ENCODE measurements at places on chromosomes 1 and 21. TPM values are rescaled to one million over a fixed set of nuclear protein-coding genes. Genes with fewer than 3 reads are reported as not detected.

The SH2D1B gene
- total RNA-seq: not detected

The CLCA4 gene
- not detected for total RNA-seq

The AADACL3 gene
- total RNA-seq: not detected

The FABP3 gene
- 109 TPM for total RNA-seq

The NLRP3 gene
- not detected for total RNA-seq

The KPRP gene
- total RNA-seq: not detected

The TNFSF4 gene
- 0.87 TPM for total RNA-seq

The IER5 gene
- 25.9 TPM for total RNA-seq

The KRTAP13-1 gene
- total RNA-seq: not detected

The DIP2A gene
- 38.4 TPM for total RNA-seq

The ECM1 gene
- total RNA-seq: 74.4 TPM

The GPN2 gene
- 14.2 TPM for total RNA-seq

The CTSS gene
- total RNA-seq: 2.3 TPM

The OR6K3 gene
- not detected for total RNA-seq

The SPAG17 gene
- total RNA-seq: not detected

The RNU5D-1 gene
- not detected for total RNA-seq

The RNU1-2 gene
- under 0.01 TPM for total RNA-seq

The GDAP2 gene
- total RNA-seq: 20.2 TPM

The CTH gene
- total RNA-seq: 4.4 TPM

The LCE3D gene
- total RNA-seq: not detected

The IGSF3 gene
- 0.33 TPM for total RNA-seq

The PGLYRP3 gene
- not detected for total RNA-seq

Data from smooth muscle cell of trachea (primary cell).